ENCODE measurements at places on chromosomes 5 and 9.

DNA sequence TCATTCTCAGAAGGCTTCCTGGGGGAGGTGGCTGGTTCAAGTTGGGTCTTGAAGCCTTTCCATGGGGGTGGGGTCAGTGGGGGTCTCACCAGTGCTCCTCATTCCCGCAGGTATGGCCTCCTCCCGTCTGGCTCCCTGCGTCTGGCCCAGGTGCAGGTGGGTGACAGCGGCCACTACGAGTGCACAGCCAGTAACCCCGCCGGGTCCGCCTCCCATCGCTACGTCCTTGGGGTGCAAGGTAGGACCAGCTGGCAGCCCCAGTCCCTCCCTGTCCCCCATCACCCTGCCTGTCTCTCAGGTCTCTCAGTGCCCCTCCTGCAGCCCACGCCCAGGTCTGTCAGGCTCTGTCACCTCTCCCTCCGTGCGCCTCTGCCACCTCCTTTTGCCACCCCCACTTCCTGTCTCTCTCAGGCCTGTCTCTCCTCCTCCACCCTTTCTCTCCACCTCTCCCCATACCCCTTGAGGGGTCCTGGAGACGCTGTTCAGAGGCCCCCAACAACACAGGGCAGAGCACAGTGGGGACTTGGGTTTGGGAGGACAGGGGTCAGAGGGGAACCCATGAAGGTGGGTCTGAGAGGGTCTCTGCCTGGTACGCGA is 72.3 kb downstream of the HMCN2 start:
- DNase-seq: no peak

DNA sequence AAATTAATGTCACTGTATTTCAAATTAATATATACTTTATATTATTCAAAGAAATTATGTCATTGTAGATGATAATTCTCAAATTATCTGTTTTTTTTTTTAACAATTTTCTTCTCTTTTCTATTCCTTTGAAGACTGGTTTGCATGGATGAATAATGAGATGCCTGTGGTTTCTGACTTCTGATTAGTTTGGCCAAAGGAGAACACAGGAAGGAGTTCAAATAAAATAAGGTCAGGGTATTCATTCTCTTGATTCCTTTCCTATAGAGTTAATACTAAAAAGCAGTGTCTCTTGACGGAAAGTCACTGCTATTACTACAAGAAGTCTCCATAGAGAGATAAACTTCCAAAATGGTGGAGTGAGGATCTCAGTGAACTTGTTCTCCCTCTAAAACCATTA is 279.6 kb upstream of the FTMT start:
- DNase-seq: no peak

GRCh38 chr5:140420665-140421361 is 19.2 kb downstream of the ANKHD1 start:
- DNase-seq: no peak

GRCh38 chr9:126219166-126219565 is 107.5 kb upstream of the MVB12B start:
- no peak for DNase-seq

- peak; percentile 13 for DNase-seq
These were observed at the start of gene TRPM6 for GRCh38 chr9:74887041-74887980. Gene TRPM6, minus strand, starts transcription at chr9:74887921. Its CDS starts 65 bp downstream, at chr9:74887856.
